Dorsolateral prefrontal cortex (tissue), 122 donors: ENCODE measurements at places on chromosomes 4 and X. TPM values are rescaled to one million over a fixed set of nuclear protein-coding genes. Genes with fewer than 3 reads are reported as not detected.

The RBMXL3 gene
- total RNA-seq: not detected

The ZAR1 gene
- total RNA-seq: not detected

The SMR3B gene
- total RNA-seq: not detected

The ADH4 gene
- total RNA-seq: 0.28 TPM

The MTNR1A gene
- 0.60 TPM for total RNA-seq

The CLCN4 gene
- 72.6 TPM for total RNA-seq

The C4orf36 gene
- not detected for total RNA-seq

The CYSLTR1 gene
- 0.59 TPM for total RNA-seq

The STK26 gene
- 1.1 TPM for total RNA-seq

The ZIC3 gene
- total RNA-seq: 3.9 TPM

The PPP3CA gene
- 367 TPM for total RNA-seq

The NELFA gene
- total RNA-seq: 47.6 TPM

The SLC6A14 gene
- not detected for total RNA-seq

The RHOXF2B gene
- not detected for total RNA-seq

The IDS gene
- total RNA-seq: 728 TPM

The ATP2B3 gene
- total RNA-seq: 43.9 TPM

The QRFPR gene
- 0.84 TPM for total RNA-seq

The CT55 gene
- 1.0 TPM for total RNA-seq

The CTAG1A gene
- total RNA-seq: not detected

The UGT2B11 gene
- total RNA-seq: not detected

The BEND2 gene
- total RNA-seq: not detected

The CCDC120 gene
- total RNA-seq: 11.5 TPM

The FAT4 gene
- 11.3 TPM for total RNA-seq

The ACE2 gene
- total RNA-seq: not detected

The EBP gene
- total RNA-seq: 24.9 TPM

The TLL1 gene
- total RNA-seq: 5.4 TPM

The YIPF6 gene
- total RNA-seq: 39.9 TPM

The GDPD2 gene
- 6.6 TPM for total RNA-seq

The GYPA gene
- total RNA-seq: not detected

The RBM46 gene
- not detected for total RNA-seq

The GAGE12F gene
- total RNA-seq: 1.1 TPM

The F9 gene
- total RNA-seq: not detected

The ARHGEF38 gene
- total RNA-seq: not detected

The ABCD1 gene
- total RNA-seq: 4.7 TPM

The TMEM154 gene
- total RNA-seq: 2.5 TPM

The SRPK3 gene
- total RNA-seq: 7.1 TPM

The GPR78 gene
- total RNA-seq: 0.50 TPM

The CENPVL2 gene
- 0.37 TPM for total RNA-seq

The H2BW2 gene
- not detected for total RNA-seq

The KCTD8 gene
- total RNA-seq: 13.9 TPM

The OCIAD1 gene
- 267 TPM for total RNA-seq

The SPIN2A gene
- 1.5 TPM for total RNA-seq

The FAM241A gene
- 1.4 TPM for total RNA-seq

The F11 gene
- total RNA-seq: not detected

The CSAG1 gene
- total RNA-seq: 0.55 TPM

The LRAT gene
- total RNA-seq: 3.1 TPM

The GLUD2 gene
- total RNA-seq: 5.1 TPM

The DNAAF6 gene
- not detected for total RNA-seq

The USP51 gene
- 4.9 TPM for total RNA-seq

The ADAM29 gene
- total RNA-seq: 0.66 TPM

The TMEM35A gene
- 37.7 TPM for total RNA-seq
